ENCODE measurements at places on chromosomes 3 and 15.

- DNase-seq = no peak
Measured at GRCh38 chr3:13702286-13702685, 153.4 kb downstream of the FBLN2 start.

DNA sequence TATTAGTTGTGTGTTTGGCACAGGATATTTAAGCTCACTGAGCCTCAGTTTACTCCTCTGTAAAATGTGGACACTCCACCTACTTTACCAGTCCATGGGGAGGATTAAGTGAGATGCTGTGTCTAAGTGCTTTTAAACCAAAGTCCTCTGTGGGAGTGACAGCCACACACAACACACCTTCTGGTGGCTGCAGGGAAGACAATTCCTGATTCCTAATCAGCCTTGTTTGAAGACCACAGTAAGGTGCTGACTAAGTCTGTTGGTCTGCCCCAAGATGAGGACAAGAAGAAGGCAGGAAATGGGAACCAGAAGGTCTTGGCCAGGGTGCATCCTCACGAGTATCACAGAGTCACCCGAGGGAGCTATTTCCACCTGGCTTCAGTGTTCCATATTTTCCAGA is 52.3 kb downstream of the EPHB1 start:
- no peak for DNase-seq

- no peak for DNase-seq
Measured at GRCh38 chr3:100213891-100214573, 46.8 kb upstream of the TBC1D23 start.

GRCh38 chr15:85785887-85786780 is 8.6 kb downstream of the KLHL25 start:
- no peak for DNase-seq

DNA sequence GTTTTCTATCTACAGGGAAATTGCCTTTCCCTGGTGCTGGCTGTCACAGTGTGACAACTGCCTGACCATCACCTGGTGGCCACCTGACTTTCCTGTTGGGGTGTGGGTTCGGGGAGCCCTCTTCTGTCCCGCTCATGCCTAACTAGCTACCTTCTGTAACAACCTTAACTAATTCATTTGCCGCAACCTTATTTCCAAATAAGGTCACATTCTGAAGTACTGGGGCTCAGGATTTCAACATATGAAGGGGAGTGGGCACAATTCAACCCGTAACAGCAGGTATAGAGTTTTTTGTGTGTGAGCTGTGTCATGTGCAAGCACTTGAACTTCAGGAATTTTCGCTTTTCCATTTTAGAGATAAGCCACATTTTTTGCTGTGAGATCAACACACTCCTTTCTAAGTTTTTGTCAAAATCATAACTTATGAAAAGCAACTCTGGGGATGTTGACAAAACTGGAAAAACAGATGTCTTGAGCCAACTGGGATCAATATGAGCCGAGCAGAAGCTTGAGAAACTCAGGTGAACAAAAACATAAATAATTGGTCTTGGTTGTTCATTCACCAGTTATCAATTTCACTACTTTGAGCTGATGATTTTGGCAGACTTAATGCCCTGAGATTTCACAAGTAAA is 242.0 kb upstream of the RGMA start:
- DNase-seq = no peak

DNA sequence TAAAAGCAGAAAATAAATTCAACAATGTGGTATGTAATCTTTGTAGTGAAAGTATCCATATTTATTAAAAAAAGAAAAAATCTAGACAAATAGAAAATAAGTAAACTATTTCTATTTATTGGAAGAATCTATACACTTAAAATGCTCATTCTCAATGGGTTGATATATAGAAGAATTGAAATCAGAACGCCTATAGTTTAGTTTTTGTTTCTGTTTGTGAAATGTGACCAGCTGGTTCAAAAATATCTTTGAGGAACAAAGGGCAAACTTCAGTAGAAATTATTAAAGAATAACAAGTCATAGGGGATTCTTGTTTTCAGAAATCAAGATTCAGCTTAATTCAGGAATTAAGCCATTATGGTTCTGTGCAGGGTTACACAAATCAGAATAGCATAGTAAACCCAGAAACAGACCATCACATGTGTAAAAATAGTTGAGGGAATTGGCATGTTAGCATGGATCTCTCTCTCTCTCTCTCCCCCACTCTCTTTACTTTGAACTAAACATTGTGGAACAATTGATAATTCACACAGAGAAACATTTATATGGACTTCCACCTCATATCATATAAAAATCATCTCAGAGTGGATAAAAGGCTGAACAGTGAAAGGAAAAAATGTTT is 134.0 kb downstream of the CHL1 start:
- no peak for DNase-seq

Measured in hippocampal formation (tissue), 2 donors.